Stimulated activated CD8-positive, alpha-beta memory T cell treated with anti-CD3 and anti-CD28 coated beads, Interleukin-4, amount 100 ng/mL, for 1 hour (primary cell): ENCODE measurements at places on chromosomes 7 and 10.

DNA sequence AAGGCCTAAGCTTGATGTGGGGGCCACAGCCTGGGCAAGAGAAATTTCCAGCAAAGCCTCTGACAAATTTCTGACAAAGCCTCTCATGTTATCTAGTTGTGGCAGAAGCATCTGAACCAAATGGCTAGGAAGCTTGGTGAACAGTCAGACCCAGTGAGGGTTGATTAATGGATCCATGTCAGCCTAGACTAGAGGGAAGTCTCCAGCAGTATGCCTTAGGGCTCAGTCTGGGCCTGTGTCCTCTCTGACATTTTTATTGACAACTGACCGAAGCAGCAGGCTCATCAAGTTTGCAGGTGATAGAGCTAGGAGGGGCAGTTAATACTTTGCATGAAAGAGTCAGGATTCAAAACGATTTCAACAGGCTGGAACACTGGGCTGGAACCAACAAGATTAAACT, 25.3 kb downstream of the HIF1AN start:
- DNase-seq = no peak

DNA sequence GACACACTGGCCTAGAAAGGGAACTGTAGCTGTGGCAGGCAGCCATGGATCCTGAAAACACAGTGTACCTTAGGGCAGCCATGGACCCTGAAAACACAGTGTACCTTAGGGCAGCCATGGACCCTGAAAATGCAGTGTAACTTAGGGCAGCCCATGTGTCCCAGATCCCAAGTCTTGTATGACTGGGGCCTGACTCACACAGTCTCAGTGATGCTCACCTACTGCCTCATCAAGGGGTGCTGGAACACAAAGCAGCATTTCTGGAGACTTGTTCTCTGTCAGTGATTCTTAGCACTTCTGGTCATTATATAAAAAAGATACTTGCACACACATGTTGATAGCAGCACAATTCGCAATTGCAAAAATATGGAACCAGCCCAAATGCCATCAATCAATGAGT, 70.2 kb upstream of the LAMB4 start:
- DNase-seq = no peak

GRCh38 chr10:4623200-4623599, 202.8 kb upstream of the AKR1E2 start:
- no peak for DNase-seq

DNA sequence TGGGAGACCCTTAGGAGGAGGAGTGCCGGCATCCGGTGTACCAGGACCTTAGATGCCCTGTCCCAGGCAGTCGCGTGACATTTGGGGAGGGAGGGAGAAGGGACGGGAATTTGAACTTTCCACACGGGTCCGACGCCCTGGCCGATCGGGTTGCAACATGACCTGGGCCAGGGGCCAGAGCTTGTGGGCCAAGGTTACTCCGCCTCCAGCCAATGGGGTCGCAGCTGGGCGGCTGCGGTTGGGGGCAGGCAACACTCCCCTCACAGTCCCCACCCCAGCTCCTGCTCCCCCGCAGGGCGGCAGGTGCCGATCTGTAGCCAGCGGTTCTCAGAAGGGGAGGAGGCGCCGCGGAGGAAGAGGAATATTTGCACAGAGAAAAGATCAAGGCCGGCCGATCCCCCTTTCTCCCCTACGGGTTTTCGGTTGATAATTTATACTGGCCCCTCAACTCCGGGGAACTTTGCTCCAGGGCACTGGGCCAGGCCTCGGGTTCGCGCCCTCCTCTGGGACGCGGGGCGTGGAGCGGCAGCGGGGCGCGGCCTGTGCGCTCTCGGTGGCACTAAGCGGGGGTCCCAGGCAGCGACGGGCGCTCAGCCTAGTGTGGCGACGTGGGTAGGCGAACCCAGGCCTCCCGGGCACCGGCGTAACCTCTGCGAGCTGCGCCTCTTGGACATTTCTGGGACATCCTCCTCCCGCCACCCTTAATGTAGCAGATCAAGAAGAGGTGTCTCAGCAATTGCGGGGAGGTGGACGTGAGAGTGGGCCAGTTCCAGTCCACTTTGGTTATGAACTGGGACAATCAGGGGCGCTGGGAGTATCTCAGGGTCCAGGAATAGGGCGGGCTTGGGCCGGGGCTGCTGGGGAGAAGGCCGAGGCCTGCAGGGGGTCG, 1.2 kb downstream of the MLXIPL start:
- no peak for DNase-seq

DNA sequence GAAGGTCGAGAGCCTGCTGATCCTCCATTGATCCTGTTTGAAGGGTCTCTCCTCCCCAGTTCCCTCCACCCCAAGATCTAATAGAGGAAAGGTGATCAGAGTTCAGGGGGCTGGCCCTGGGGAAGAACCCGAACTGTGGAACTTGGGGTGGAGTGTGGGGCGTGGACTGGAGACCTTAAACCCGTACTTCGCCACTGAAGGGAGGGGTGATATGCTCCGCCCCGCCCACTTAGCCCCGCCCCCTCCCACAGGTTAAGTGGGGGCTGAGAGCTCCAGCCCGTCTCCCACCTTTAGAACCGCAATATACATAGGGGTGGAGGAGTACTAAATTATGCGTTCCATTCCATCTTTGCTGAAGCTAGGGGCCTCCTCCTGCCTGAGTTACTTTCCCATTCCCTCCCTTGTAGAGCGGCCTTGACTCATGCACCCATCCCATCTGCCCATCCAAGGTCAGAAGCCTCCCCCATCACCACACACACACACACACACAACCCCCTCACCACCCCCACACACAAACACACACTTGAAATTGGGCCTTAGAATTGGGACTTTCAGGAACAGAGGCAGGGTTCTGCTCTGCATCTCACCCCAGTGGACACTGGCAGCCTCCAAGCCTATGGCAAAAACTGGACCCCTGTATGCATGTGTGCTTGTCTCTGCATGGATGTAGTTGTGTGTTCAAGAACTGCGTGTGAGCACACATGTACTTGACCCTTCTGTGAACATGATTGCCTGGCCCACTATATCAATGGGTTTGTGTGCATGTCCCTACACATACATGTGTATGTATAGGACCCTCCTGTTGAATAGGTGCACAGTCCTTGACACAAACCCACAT, 991 bp downstream of the SEMA4G start:
- no peak for DNase-seq

GRCh38 chr7:8215648-8216333, 46.2 kb downstream of the ICA1 start:
- no peak for DNase-seq

DNA sequence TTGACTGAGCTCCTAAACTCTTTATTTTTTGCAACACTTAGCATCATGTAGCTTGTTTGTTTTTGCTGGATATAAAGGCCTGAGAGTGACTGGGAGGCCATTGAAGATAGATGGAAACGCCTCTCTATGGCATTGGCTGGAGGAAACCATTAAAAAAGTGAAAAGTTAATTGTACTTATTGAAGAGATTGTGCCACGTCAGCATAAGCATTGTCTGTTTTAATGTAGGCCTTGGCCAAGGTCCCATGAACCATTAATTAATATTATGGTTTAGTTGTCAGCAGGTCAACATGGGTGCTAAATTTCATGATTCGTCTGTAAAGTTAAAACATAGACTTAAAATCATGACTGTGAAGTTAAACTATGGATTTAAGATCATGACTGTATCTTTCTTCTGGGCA, 178.6 kb downstream of the GATA3 start:
- DNase-seq = no peak

DNA sequence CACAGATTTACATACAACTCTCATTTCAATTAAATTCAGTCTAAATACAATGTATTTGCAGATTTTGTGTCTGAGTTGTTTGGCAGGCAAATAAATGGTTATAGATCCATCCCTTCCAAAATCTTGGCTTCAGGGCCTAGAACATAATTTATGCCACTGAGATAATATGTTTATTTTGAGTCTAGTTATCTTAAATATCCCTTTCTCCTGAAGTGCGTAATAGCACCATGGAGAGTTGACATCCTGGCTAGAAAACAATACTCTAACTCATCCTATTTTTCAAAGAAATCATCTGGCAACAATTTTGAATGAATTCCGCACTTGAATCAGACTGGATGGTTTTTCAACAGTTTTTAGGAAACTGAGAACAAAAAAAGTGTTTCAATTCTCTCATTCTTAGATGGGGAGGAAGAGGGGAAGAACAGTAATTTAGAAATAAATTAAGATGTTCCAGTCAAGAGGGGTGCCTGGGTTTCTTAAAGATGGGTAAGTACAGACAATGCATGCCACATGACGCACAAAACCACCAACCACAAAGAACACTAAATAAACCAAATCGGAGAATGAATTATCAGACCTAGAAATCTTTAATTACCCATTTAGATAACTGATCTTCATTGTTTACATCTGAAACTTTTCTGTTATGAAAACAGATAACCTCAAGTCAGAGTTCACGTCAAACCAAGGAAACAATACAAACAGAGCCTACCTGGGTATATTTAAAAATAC, 228.7 kb upstream of the PTN start:
- DNase-seq = no peak

DNA sequence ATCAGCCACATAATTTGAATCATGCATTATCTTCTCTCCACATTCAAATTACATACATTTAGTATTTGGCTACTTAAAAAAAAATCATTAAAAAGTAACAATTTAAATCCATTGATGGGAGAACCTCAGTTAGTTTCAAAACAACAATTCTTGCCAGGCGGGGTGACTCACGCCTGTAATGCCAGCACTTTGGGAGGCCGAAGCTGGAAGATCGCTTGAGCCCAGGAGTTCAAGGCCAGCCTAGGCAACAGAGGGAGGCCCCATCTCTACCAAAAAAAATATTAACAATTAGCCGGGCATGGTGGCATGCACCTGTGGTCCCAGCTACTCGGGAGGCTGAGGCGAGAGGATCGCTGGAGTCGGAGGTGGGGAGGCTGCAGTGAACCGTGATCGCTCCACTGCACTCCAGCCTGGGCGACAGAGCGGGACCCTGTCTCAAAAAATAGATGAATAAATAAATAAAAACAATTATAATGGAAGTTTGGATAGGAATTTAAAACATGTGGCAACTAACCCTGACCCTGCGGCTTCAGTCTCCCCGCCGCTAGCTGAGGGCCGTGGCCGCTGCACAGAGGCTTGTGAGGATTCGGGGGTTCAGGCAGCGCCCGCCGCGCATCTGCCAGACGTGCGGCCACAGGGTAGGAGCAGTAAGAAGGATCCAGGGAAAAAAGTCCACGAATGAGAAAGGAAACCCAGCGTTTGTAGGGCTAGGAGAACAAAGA, 1.1 kb upstream of the CSGALNACT2 start:
- DNase-seq = no peak

- no peak for DNase-seq
These were observed 48.4 kb downstream of the BRI3 start for GRCh38 chr7:98329791-98330373.

DNA sequence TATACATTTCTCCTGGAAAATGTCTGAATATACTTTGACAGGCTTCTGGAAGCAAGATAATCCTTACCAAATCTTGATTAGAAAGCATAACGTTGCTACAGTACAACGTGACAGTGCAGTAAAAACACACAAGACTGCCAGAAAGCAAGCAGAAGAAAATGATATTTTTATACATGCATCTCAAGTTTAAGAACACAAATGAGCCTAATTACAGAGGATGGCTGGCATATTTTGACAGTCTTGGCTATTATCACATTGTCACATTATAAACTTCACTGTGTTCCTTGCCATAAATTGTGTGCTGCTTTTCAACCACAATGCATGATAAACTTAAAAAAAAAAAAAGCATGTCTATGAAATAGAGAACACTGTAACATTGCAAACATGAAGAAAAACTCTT, 4.3 kb downstream of the IKZF5 start:
- no peak for DNase-seq

GRCh38 chr7:106048706-106049020, 63.4 kb downstream of the SYPL1 start:
- no peak for DNase-seq

DNA sequence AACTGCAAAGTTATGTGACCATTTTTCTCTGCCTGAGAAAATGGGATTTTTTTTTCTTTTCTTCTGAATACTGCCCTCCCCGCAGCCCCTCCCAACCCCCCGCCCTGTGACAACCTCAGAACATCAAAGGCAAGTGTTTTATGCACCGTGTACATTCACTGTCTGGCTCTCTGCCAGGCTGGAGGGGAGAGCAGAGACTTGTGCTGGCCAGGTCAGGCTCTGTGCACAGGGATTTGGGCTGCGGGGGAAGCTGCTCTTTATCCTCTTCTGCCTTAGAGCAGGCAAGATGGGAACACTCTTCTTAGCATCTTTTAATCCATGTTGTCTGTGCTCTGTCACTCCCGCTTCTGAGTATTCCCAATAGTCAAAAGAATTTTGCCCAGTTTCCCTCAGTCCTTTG, 195.1 kb downstream of the CCSER2 start:
- no peak for DNase-seq

- no peak for DNase-seq
These were observed 70.9 kb downstream of the WIPF3 start for GRCh38 chr7:29877196-29877595.

DNA sequence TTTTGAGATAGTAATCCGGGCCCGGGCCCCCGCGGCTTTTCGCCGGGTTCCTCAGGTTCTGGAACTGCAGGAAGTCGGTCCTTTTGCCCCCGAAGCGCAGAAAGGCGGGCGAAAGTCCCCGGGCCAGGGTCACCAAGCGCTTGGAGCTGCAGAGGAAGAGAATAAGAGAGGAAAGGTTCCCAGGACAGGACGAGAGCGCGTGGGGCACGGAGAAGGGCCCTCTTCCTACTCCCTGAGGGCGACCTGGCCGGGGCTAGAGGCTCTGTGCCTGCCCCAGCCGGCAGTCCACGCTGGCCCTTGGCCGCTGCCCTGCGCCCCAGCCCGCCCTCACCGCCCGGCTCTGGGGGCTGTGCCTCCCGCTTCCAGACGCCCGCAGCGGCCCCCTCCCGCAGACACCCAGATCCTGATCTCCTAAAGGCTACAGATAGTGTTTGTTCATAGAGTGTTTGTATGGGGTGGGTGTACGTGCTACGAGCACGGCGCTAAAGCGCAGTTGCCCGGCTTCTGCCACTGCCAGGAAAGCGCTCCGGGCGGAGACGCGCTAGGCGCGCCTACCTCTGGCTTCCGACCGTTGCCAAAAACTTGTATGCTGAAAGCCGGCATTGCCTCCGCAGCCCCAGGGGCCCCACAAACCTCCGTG, 3.2 kb downstream of the HPSE2 start:
- DNase-seq = no peak

DNA sequence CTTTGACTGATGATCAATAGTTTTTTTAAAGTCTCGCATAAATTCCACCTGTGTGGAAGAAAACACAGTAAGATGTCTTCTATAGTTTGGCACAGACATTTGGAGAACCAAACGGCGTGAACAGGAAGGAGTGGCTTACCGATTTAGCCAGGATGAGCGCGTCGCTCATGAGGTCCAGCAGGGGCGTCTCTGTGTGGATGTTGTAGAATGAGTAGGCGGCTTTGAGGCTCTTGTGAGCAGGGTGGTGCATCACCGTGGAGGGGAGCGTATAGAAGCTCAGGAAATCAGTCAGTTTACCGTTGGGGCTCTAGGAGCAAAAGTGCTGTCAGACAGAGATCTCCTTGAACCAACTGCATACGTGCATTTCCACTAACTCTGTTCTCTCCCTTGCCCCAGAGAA, 15.5 kb downstream of the RPP38 start:
- DNase-seq = no peak

DNA sequence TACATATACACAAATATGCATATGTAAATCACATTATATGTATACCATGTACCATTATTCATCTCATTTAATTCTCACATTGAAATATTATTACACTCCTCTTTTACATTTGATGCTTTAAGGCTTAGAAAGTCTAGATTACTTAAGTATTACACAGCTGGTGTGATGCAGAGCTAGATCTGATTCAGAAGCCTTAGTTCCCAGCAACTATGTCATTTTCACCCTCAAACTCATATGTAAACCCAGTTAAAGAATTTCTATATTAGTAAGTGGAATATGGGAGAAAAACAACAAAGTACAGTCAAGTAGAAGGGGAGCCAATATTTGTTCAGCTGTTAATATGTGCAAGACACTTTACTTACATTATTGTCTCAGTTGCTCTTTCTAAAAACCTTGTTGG, 74.3 kb upstream of the CSTF2T start:
- no peak for DNase-seq
